ENCODE measurements at places on chromosomes 4 and X. TPM values are rescaled to one million over a fixed set of nuclear protein-coding genes. Genes with fewer than 3 reads are reported as not detected.

- no peak for DNase-seq
Measured at GRCh38 chrX:115018040-115018647, 728 bp upstream of the IL13RA2 start.

DNA sequence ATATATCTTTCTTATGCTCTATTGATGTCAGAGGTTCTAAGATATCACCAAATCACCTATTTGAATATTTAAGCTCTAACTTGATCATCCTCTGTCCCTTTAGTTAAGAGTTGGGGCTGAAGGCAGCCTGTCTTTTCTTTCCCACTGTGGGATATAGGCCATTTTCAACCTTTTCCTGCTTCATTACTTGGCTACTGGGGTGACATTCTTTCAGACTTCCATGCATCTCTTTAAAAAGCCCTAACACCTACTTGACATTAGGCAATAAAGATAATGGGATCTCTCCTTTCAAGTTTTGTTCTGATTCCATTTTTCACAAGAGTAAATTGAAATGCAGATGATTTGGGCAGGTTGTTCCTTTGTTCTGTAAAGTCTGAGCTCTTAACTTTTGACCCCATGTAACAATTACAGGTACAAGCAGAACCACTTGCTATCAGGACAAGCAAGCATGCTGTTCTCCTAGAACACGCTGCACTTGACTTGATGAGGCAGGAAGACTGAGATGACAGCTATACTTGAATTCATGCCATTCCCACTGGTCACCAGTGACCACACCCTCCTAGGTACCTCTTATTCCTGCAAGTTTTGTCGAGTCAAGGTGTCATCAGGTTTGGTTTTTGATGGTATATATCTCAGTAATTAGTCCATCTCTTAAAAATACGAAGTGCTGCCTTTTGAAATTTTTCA lies 18.2 kb downstream of the HOPX start:
- no peak for DNase-seq

DNA sequence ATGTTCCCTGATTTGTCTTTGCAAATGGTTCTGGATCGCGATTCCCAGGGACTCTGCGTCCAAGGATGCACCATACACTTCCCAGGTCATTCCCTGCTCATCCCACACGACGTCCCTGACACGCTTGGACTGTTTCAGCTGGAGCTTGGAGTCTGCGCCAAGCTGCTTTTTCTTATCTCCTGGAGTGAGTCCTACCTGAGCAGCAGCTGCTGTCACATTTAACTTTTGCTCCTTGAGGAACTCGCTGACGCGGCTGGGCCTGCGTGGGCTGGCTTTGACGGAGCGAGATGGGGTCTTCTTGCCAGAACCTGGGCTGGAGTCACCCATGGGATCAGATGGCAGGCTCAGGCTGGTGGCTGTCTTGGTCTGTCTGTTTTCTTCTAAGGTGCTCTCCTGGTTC lies 59.6 kb downstream of the GPRIN3 start:
- no peak for DNase-seq

DNA sequence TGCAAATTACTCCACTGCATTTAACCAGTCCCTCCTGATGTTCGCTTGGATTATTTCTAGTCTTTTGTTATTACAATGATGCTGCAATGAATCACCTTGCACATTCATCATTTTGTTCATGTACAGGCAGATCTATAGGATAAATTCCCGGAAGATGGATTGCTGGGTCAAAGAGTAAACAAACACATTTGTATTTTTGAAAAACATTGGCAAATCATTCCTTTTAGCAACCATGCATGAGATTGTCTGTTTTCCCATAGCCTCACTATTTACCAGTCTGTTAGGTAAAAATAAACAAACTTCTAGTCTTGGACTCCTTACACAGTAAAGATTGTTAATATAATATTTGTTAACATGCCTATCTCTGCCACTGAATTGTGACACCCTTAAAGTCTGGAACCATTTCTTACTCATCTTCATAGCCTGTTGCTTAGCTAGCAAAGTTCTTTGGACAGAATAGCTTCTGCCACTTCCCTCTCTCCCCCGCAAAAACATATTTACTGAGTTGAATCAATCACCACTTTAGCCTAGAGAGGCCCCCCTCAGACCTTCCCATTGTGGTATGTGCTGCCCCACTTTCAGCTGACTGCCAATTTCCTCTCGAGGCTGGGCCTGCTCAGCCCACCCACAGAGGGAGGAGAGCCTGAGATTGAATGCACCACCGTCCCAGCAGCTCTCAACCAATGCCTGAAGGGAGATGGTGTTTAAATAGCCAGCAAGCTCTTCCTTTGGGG lies 108.4 kb upstream of the ATXN3L start:
- peak; percentile 38 for DNase-seq

DNA sequence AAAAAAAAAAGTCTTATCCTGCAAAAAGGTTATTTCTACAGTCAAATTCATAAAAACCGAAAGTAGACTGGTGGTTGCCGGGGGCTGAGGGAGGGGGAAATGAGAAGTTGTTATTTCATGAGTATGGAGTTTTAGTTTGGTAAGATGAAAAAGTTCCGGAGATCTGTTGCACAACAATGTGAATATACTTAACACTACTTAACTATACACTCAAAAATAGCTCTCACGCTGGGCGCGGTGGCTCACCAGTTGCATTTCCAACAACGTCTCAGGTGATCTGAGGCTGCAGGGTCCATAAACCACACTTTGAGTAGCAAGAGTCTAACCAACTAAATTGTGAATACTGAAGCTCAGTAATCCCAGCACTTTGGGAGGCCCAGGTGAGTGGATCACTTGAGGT lies 52.4 kb downstream of the ANOS1 start:
- DNase-seq: no peak

DNA sequence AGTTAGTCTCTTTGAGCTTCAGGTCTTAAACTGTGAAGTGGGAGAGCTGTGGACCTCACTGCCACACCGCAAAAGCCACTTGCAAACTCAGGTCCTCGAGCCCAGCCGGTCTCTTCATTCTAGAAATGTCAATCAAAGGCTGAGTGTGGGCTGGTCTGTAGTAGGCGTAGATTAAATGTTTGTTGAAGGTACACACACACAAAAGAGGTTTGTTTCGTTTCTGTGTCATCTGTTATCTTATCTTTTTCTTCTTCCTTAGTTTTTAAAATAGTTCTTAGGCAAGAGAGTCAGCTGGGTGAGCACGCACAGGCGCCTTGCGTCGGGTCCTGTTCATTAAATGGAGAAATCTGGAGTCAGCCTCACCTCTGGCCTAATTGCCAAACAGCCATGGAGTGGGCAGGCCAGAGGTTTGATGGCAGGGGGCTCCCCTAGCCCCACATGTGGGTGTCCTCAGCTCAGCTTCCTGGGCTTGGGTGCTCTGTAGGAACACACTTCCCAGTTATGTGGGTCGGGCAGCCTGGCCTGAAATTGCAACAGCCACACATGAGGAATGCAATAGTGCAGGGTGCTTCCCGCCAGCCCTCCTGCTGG lies 836 bp upstream of the PSAPL1 start:
- no peak for DNase-seq

GRCh38 chr4:152422817-152423320 lies 113.0 kb downstream of the FBXW7 start:
- no peak for DNase-seq

- DNase-seq: no peak
Measured at GRCh38 chr4:105859233-105859632, 36.0 kb upstream of the NPNT start.

The DOK7 gene
- not detected for total RNA-seq

All from activated CD4-positive, alpha-beta memory T cell treated with anti-CD3 and anti-CD28 coated beads for 36 hours (primary cell).